ENCODE measurements at places on chromosomes 6 and 20.

DNA sequence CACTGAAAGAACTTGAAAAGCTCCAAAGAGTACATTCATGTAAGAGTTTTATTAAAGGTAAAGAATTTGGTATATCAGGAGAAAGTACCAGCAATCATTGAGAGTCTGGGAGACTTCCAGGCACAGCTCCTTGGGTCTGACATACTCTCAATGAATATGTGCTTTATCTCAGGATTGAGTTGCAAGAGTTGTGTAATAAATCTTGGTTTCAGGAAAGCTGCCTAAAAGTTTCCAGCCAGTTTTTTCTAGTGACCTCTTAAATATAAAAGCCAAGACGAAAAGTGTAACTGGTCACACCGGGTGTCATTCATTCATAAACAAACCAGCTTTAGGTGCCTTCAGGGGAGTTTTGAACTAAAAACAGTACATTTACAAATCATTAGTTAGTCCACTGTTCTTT lies 21.6 kb upstream of the GJA1 start:
- DNase-seq = no peak

DNA sequence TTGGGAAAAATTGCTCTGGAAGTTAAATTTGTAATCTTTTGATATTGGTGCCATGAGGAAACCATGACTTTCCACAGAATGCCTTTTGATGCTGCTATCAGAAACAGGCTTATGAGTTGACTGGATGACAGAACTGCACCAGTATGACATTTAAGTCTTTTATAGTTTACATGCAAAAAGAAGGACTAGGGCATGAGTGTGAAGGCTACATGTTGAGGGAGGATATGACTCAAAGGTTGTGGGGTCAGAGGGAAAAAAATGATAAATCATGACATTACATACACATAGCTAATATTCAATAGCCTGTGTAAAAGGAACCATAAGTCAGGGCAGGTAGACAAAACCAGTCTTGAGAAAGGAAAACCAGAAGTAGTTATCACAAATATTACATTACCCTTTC lies 182.2 kb downstream of the COL12A1 start:
- no peak for DNase-seq

DNA sequence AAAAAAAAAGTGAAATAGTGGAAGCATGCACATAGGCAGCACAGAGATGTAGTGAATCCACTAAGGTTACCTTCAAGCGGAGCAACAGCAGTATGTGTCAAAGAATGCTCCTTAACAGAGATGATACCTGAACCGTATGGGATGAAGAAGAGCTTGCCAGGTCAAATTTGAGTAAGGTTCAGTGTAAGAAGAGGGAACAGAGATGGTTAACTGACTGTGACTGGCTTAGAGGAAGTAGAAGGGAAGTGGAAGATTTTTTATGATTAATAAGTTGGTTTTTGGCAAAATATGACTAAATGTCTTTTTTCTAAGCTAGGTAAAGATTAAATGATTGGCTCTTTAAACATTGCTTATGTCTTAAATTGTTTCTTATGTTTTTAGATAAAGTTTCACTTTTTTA lies 52.6 kb upstream of the C20orf144 start:
- DNase-seq = no peak

DNA sequence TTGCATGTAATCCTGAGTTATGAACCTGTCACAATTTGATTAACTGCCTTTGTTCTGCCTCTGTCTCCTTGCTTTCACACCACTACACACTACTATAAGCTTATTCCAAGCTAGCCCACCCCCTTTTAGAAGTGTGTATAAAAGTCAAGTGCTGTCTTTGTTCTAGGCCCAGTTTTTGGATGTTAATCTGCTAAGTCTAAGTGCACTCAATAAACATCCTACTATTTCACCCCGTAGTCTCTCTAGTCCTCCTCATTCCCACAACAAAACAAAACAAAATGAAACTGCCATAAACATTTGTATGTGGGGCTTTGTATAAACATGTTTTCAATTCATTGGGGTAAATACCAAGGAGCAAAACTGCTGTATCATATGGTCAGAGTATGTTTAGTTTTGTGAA lies 16.1 kb upstream of the SPACA1 start:
- no peak for DNase-seq

GRCh38 chr20:41462372-41463161 lies 95.9 kb upstream of the EMILIN3 start:
- DNase-seq = no peak

GRCh38 chr6:159279790-159280277 lies 110.6 kb downstream of the FNDC1 start:
- no peak for DNase-seq

DNA sequence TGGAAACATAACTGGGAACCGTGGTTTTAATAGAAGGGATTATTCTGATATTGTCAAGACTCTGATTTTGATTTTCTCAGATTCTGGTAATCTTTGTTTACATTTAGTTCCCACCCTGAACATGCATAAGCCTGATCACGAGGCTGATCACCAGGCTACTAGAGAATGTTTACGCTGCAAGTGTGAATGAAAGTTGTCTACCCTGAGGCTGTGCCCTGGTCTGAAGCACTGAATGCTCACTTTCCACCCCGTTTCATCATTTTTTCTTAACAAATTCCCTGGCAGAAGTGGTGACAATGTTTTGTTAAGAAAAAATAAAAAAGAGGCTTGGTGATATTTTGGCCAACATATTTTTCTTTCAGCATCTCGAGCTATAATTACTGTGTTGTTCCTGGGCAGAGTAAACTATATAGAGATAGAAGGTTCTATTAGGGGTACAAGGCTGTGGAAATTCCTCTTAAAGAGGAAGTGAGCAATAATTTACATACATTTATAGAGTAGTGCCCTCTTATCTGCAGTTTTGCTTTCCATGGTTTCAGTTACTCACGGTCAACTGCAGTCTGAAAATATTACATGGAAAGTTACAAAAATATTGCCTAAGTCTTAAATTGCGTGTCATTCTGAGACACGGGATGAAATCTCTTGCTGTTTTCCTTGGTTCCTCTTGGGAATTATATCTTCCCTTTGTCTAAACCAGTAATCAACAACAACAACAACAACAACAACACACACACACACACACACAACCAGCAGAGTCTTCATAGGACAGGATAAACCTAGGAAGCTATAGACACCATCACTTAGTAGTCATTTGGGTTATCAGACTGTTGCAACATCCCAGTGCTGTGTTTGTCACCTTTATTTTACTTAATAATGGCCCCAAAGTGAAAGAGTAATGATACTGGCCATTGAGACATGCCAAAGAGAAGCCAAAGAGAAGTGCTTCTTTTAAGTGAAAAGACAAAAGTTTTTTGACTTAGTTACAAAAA lies 566.6 kb upstream of the CITED2 start:
- no peak for DNase-seq

DNA sequence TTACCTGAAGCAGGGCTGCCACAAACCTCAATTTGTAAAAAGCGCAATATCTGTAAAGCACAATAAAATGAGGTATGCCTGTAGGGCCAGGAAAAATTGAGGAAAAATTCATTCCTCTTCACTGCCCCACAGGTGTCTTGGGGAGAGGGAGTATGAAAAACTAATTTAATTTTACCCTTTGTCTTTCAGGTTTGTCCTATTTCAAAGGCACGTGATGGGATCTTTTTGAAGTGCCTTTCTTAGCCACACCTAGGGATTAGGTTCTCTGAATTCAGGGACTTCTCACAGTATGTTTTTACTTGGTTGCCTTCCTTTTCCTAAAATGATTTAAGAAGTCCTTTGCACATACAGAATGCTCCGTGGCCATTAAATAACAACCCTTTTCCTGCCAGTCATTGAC lies 71.9 kb downstream of the NCOA3 start:
- DNase-seq = no peak

DNA sequence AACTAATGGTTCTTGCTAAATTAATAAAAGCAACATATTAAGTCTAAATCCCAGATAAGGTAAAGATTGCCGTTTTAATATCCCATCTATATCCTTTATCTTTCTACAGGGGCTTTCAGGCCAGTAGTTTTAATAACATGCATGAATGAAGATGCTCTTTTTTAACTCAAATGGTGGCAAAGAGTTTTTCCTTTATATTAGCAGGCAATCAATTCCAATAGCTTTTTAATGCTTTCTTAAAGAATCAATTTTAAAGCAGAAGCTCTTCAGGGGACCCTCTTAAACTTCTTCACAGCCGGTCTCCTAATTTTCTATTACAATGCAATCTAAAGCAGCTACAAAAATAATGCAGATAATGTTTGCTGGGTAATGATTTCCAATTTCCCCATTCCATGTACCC lies 107.8 kb upstream of the HS3ST5 start:
- no peak for DNase-seq

DNA sequence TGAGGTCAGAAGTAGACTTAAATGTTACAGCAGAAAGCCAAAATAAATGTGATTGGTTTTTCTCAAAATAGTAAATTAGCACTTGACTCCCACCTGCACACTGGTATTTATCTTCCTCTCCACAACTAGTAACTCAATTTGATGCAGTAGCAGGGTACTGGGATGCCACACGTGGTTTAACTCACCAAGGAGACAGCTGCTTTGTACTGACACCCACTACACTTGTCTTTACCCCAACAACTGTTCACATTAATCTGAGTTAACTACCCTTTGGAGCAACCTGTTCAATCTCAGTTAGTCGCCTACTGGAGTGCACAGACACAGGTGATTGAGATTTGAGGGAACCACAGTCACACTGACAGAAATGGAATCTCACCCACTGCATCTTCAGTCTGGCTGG lies 242.1 kb downstream of the PRKN start:
- no peak for DNase-seq

DNA sequence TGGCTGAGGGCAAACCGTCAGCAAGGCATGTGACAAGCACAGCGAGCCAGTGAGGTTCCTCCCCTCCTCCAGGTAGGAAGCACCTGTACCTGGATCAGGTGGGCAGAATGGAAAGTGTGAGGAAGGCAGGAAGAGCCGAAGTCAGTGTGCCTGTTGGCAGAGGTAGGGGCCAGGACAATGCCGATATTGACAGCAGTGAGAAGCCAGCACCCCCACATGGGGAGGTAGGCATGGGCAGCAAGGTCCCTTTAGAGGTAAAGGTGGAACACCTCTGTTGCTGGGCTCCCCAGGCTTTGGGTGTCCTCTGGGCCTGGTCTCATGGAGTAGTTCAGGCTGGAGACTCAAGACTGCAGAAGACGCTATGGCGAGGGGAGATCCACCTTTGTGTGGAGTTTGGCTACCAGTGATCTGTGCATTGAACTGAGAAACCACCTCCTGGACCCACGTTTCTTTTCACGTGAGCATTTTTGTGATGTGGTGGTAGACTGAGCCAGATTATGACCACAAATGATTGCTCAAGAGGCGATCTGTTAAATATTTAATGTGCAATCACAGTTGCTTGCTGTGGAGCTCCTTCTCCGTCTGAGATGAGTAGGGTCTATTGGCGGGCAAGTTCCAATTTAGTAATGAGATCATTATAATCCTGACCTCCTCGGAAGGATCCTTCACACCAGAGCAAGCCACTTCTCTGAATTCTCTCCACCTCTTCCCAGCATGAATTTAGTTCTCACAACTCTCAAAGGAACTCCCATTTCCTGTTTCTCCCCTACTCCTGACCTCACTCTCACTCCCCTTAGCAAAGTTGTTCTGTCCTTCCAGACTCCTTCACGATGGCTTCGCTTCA lies 174.8 kb downstream of the CDH26 start:
- no peak for DNase-seq

DNA sequence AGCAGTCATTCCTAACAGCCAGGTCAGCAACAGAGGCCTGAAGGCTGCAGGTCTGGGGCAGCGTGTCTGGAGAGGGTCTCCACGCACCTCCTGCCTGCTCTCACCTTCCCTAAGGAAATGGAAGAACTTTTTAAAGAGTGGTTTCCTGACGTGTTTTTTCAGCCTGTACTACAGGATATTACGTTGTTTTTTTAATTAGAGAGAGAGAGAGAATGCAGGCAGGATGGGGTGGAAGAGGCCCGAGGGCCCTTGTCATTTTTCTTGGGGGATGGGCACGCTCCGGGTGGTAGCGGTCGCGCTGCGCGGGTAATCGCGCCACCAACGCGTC lies 2.1 kb downstream of the DLL1 start:
- DNase-seq = no peak

DNA sequence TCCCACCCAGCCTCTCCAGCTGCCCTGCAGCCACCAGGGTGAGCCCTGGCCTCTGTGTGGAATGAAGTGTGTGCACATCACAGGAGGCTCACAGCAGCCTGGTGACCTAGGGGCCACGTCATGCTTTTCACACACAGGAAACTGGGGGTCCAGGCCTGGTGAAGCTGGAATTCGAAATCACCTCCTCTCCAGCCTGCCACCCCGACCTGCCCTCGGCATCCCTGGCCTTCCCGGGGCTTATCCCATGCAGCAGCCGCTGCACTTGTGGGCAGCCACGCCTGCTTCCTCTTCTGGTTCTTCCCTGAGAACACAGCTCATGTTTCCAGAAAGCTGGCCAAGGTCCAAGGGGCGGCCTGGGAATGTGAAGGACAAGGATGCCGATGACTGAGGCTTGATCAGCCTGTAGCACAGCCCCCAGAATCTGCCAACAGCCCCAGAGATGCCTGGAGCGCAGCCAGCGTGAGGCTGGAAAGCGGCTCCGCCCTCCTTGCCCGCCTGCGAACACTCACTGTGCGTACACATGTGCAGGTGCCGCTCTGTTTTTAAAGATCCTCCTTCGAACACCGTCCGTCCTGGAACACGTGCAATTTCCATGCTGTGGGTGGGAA lies 4.2 kb upstream of the NTSR1 start:
- DNase-seq = no peak

DNA sequence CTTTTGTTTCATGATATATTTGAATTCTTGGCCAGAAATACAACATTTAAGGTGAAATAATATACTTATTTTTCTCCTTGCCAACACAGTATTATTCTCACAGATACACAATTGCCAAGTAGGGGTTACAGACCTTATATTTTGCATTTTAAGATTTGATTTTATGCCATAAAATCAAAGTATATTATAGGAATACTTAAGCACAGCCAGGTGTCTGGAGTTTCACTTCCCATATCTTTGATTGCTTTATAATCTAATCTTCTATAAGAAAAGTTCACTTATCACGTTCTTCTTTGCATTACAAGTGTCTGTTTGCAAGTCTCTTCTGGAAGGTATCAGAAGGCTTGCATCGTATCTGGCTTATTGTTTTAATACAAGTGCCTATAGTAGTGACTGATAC lies 327.7 kb upstream of the MANEA start:
- DNase-seq = no peak

DNA sequence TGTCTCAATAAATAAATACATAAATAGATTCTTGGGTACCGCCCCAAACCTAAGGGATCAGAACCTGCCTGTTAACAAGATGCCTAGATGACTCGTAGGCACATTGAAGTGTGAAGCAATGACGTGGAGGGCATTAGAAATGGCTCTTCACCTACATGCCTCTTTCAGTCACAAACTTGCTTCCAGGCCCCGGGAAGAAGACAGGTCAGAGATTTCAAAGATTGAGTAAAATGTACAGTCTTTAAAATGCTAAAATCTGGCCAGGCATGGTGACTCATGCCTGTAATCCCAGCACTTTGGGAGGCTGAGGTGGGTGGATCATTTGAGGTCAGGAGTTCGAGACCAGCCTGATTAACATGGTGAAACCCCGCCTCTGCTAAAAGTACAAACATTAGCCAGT lies 480.8 kb upstream of the JARID2 start:
- DNase-seq = no peak

GRCh38 chr6:31129130-31129529 lies 8.9 kb upstream of the CDSN start:
- DNase-seq = no peak
